Bronchial smooth muscle cell (primary cell): ENCODE measurements at places on chromosomes 4 and X. TPM values are rescaled to one million over a fixed set of nuclear protein-coding genes. Genes with fewer than 3 reads are reported as not detected.

The NEIL3 gene
- total RNA-seq: 1.3 and 2.0 TPM in 2 replicates

The CPZ gene
- total RNA-seq: 6.8 and 12.2 TPM in 2 replicates

The PCSK1N gene
- total RNA-seq: 0.09 and 0.16 TPM in 2 replicates

The MSX1 gene
- total RNA-seq: 7.3 and 7.4 TPM in 2 replicates

The PDCL2 gene
- total RNA-seq: not detected in 2 replicates

The DHRSX gene
- total RNA-seq: 25.4 and 44.6 TPM in 2 replicates

The LANCL3 gene
- not detected in 2 replicates for total RNA-seq

The ARHGAP6 gene
- total RNA-seq: 3.0 and 5.5 TPM in 2 replicates

The MED14 gene
- 6.4 and 11.8 TPM in 2 replicates for total RNA-seq

The BRS3 gene
- not detected in 2 replicates for total RNA-seq

The ZNF141 gene
- total RNA-seq: 4.8 and 8.0 TPM in 2 replicates

The TRPC3 gene
- 0.32 and 0.34 TPM in 2 replicates for total RNA-seq

The DRD5 gene
- not detected in 2 replicates for total RNA-seq

The GPRASP1 gene
- total RNA-seq: 5.2 and 5.8 TPM in 2 replicates

The RRH gene
- total RNA-seq: not detected in 2 replicates

The FAM50A gene
- 118 and 128 TPM in 2 replicates for total RNA-seq

The SPANXN4 gene
- total RNA-seq: not detected in 2 replicates

The CLIC2 gene
- total RNA-seq: 13.7 and 21.0 TPM in 2 replicates

The ZAR1 gene
- not detected in 2 replicates for total RNA-seq

The DRP2 gene
- 1.9 and 2.3 TPM in 2 replicates for total RNA-seq

The GK2 gene
- not detected in 2 replicates for total RNA-seq

The MAGEE1 gene
- total RNA-seq: 0.86 and 1.3 TPM in 2 replicates

The LGI2 gene
- under 0.01 TPM in 1 of 2 replicates, not detected in the other for total RNA-seq

The SERTM2 gene
- not detected in 2 replicates for total RNA-seq

The EBP gene
- 26.8 and 52.2 TPM in 2 replicates for total RNA-seq

The S100P gene
- 0.32 and 1.4 TPM in 2 replicates for total RNA-seq

The HMX1 gene
- not detected in 2 replicates for total RNA-seq

The VSIG4 gene
- not detected in 2 replicates for total RNA-seq

The RTL9 gene
- total RNA-seq: under 0.01 TPM in 2 replicates

The OPRPN gene
- not detected in 2 replicates for total RNA-seq

The PAGE2 gene
- total RNA-seq: not detected in 2 replicates

The HAND2 gene
- total RNA-seq: 3.2 and 8.4 TPM in 2 replicates
